Heart right ventricle (tissue), 16 donors: ENCODE measurements at places on chromosomes 5 and 9.

DNA sequence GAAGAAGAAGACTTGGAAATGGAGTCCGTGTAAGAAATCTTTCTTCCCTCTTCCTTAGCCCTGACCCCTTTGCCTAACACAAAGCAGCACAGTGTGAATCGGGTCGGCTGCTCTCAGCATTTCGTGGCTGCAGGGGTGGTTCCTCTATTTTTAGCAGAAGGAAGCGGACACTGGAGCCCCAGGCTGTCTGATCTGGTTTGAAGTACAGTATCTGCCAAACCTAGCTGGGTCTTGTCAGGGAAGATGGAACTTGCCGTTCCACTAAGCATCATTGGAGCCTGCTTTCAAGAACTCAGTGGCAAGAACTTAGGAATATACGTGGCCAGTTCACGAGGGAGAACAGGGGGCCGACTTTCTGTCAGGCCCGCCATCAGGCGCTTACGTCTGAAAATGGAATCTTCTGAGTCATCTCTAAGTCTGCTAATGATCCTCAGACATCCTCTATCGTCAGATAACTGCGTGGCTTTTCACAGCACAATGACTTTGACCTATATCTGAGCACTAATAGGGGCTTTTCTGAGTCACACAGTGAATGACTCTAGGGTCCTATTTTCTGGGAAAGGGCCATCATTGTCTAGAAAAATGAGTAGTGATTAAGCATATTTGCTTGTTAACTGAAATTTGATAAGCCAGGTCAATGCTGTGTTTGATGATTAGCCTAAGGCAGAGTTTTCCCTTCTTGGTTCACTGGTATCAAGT lies 43.3 kb upstream of the NCS1 start:
- peak; percentile 41 for DNase-seq

GRCh38 chr5:139908749-139909148 lies 113.1 kb downstream of the PSD2 start:
- no peak for DNase-seq

DNA sequence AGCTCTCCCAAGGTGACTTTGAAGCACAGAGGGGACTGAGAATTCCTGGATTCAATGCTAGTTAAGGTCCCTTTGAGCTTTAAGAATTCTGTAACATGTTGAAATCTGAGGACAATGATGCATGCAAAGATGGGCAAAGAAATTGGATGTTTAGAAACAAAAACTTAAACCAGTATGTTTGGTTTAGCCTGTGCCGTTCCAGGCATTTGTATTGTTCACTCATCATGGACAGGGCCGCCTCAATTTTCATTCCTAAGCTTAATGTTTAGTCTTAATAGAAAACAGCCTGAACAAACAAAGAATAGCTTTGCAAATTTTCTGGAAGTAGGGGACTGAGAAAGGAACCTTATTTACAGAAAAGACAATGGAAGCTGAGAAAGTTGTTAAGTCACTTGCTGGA lies 267.8 kb downstream of the ARHGEF28 start:
- no peak for DNase-seq

GRCh38 chr5:14397717-14398116 lies 183.9 kb upstream of the OTULINL start:
- no peak for DNase-seq

DNA sequence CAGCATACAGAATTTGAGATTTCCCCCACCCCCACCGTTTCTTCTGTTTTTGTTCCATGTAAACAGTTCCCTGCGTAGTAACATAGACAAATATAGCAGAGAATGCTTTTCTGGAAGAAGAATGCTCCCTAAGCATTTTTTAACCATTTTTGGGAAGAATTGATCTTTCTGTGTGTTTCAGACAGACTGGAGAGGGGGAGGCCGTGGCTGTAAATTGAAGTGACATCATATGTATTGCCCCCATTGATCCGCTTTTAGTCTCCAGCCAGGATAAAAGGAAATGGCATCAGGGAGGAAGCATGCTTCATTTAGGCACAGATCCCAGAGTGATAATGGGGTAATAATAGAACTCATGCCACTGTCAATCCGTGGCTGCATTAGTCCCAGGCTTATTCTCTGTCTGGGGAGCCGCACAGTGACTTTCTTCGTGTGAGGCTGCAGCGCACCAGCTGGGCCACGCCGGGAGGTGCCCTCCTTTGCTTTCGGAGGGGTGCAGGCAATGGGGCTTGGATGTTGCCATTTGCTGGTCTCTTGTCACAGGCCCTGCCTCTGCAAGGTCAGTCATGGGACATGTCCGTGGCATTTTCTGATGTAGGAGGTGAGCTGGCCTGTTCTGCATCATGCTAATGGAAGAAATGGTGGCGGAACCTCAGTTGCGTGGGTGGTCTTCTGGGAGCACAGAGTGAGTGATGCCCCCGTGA lies 261.5 kb downstream of the FANCC start:
- peak; percentile 64 for DNase-seq

DNA sequence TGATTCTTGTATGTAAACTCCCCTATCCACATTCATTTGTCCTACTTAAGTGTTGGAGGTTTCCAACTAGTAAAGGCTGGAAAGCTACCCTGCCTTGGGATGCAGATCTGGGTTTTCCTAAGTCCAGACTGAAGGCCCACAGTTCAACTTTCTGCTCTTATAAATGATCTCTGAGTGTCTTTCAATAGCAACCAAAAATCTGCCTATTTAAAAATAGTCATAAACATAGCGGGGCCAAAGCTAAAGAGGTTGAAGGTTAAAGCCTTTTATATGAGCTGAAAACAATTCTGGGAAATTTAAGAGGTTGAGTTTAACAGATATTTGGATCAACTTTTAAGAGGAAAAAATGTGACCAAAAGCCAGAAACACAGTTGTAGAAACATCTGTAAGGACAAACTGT lies 87.2 kb downstream of the NTRK2 start:
- no peak for DNase-seq

DNA sequence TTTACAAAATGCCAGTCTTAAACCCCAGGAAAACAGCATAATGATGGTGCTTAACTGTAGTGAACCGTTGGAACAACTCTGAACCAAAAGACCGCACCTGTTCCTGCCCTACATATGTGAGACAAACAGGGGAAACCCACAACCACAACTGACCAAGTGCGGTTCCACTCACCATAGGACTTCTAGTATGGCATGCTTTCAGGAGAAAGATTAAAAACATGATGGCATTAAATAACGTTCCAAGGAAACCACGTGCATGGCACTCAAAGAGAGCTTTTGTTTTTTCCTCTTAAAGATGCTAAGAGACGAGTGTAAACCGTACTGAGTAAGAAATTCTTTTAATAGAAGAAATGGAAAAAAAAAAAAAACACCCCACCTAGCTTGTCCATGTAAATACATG lies 119.8 kb downstream of the SSBP2 start:
- no peak for DNase-seq

- DNase-seq = no peak
Measured at GRCh38 chr5:151523335-151523734, 67.8 kb downstream of the FAT2 start.

GRCh38 chr5:1756481-1756880 lies 43.2 kb downstream of the MRPL36 start:
- no peak for DNase-seq

- DNase-seq = no peak
Measured at GRCh38 chr9:4929917-4930316, 55.2 kb upstream of the JAK2 start.

DNA sequence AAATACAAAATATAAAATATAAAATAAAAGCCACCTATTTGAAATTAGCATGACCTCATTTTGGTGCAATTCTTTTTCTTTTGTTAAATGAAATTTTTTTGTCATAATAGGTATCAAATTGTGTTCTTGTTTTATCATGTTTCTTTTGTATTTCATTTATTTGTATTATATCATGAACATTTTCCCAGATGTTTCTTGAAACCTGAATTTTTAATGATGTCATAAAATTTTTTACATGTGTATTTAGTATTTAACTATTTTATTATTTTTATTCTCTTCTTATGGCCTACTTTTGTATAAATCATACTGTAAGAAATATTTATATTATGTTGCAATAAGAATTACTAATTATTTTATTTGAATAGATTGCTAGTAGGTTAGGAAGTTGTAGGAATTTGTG lies 361.7 kb downstream of the TMEM161B start:
- no peak for DNase-seq

GRCh38 chr9:99986642-99987041 lies 80.2 kb downstream of the STX17 start:
- no peak for DNase-seq

DNA sequence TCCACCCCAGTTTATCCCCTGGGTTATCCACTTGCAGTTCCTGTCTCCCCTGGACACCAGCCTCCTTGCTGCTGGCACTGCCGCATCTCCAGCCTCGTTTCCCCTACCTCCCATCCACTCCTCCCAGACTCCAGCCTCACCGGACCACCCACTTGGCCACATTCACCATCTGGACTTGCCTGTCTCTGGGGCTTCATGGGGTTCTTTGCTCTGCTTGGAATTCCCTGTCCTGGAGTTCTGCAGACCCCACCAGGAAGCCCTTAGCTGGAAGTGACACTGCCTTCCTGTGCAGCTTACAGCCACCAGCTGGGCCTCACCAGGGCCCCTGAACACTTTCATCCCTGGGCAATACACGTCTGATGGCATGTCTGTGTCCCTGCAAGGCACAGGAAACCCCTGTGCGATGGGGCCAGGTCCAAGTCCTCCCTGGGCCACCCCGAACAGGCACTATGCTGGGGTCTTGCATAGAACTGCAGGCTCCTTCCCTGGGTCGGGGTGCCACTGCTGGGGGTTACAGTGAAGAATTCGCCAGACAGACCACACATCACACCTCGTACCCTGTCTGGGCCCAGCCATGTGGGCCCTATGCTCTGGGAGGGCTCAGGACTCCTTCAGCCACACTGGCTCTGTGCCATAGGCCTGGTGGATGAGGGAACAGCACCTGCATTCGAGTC lies 3.0 kb downstream of the FLT4 start:
- no peak for DNase-seq

DNA sequence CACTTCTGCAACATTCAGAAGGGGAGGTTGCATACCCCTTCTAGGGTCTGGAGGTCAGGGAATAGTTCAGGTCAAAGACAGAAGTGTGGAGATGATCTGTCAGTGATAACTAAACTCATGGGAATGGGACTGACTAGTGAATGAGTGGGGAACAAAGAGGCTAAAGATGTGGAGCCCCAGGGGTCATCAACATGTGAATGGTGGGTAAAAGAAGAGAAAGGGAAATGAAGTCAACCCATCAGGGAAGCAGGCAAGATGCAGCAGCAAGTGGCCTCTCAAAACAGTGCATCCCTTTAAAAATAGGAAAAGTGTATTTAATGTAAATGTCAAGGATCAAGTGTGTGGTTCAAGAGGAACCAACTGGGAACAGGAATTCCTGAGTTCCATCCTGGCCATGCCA lies 69.9 kb downstream of the PLPPR1 start:
- no peak for DNase-seq

- no peak for DNase-seq
Measured at GRCh38 chr5:55892479-55892878, 41.3 kb downstream of the IL31RA start.

- DNase-seq = no peak
Measured at GRCh38 chr5:137935190-137935589, 45.9 kb downstream of the PKD2L2 start.

GRCh38 chr5:63878788-63879187 lies 83.5 kb downstream of the HTR1A start:
- DNase-seq = no peak

GRCh38 chr5:118015511-118015910 lies 972.8 kb downstream of the DTWD2 start:
- no peak for DNase-seq

DNA sequence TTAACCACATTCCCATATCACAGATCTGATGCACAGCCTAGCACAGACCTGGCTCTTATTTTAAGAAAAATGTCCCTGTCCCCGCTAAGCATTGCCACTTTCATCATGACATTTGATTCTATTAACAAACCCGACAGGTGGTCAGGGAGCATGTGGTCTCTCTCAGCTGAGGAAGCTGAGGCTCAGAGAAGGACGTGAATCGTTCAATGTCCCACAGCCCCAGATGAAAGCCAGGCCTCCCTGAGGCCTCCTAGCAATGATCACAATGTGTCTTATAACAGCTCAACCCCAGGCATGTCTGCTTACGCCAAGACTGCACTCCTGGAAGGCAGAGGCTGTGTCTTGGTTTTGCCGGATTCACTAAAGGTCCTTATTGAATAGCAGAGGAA lies 10.4 kb upstream of the CRB2 start:
- DNase-seq = no peak

- DNase-seq = no peak
Measured at GRCh38 chr5:78008356-78008967, 232.3 kb upstream of the TBCA start.

DNA sequence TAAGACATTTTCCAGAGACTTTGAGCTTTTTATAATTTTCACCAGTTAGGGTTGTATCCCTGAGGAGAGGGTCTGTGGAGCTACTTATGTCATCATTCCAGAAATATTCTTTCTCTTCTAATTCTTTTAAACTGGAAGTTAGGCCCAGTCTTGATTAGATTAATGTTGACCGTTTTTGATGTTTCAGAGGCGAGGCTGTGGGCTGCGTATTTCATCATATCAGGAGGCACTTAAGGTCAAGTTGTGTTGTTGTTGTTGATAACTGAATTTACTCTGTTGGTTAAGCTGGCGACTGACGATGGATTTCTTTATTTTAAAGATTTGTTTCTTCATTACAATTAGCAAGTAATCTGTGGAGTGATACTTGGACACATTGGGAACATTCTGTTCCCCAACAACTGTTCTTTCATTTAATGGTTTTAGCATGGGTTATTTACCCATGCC lies 20.1 kb downstream of the IPO11 start:
- DNase-seq = no peak

DNA sequence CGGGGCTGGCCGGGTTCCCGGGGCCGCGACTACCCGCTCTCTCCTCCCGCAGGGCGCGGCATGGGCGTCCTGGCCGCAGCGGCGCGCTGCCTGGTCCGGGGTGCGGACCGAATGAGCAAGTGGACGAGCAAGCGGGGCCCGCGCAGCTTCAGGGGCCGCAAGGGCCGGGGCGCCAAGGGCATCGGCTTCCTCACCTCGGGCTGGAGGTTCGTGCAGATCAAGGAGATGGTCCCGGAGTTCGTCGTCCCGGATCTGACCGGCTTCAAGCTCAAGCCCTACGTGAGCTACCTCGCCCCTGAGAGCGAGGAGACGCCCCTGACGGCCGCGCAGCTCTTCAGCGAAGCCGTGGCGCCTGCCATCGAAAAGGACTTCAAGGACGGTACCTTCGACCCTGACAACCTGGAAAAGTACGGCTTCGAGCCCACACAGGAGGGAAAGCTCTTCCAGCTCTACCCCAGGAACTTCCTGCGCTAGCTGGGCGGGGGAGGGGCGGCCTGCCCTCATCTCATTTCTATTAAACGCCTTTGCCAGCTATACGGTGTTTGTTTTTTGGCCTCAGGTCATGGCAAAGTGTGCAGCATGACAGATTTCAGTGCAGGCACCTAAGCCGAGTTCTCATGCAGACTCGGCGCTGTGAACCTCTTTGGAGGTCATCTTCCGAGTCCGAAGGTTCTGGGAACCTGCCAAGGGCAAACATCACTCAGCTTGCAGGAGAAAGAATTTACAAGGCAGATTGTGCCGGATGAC lies 516 bp downstream of the MRPL41 start:
- peak; percentile 33 for DNase-seq

GRCh38 chr5:105670596-105670995 lies 2000.1 kb downstream of the EFNA5 start:
- no peak for DNase-seq
